NCI-H1417 treated with DMSO at 0.1 percent for 48 hours (cell line): ENCODE measurements at places on chromosomes 2 and 18.

DNA sequence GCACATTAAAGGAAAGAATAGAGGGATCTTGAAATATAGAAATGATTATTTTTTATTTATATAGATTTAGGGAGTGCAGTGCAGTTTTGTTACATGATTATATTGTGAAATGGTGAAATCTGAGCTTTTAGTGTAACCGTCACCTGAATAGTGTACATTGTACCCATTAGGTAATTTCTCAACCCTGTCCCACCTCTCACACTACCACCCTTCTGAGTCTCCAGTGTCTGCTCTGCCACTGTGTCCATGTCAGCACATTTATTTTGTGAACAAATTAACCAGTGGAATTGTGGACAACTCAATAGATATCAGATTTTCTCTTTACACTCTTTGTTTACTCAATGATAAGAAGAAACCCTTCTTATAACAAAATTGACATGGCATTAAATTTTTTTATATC is 24.2 kb downstream of the APLF start:
- no peak for DNase-seq

DNA sequence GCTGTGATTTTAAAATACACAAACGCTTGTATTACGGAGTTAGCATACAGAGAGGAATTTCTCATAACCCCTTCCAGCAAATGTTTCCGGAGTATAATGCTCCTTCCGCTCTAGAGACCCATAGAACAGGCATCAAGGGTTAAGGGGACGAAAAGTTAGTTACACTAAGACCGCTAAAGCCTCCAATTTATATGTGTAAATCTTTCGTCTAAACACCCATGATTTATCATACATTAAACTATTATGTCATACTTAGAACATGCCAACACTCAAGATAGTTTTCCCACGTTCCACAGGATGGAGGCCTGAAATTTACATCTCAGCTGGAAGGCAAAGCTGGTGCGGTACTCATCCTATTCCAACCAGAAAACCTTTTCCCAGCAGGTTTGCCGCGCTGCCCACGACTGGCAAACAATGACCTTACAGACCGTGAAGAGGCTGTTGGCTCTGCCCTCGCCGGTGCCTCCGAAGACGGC is 650 bp downstream of the ORMDL1 start:
- no peak for DNase-seq

- no peak for DNase-seq
These were observed 67.1 kb downstream of the RAB31 start for GRCh38 chr18:9775178-9775577.

DNA sequence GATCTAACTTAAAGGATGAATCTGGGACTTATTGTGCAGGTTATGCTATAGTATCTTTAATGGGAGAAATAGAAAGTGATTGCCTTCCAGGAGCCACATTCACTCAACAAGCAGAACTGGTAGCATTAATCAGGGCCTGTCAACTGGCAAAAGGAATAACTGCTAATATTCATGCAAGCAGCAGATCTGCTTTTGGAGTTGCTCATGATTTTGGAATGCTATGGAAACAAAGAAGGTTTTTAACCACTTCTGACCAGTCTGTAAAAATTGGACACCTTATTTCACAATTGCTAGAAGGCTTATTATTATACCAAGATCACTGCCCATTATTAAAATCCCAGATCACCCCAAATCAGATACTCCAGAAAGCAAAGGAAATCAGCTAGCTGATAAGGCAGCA is 200.4 kb downstream of the MREG start:
- no peak for DNase-seq

DNA sequence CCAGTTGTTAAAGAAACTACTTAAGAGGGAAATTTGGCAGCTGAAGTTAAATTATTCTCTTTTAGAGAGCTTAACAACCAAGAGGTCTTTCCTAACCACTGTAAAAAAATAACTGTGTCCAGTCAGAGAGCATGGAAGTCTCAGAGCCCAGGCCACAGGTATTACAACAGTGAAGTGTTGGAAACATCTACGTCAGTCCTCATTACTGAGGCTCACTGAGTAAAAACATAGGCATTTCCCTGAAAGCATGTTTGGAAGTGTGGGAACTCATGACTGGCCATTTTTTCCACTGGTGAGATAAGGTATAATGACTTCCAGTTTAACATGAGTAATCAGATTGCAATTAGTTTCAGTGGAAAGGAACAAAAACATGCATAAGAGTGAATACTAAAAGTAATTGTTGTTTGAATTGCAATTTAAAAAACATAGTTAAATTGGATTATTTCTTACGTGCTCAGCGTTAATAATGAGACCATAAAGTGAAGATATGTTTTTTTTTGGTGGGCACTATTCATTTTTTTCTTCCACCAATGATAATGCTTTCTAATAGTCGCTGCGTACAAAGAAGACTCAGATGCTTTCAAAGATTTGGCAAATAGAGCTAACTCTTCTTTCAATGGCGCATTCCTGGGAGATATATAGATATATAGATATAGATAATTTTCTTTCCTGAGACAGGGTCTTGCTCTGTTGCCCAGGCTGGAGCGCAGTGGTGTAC is 60.8 kb downstream of the EFEMP1 start:
- no peak for DNase-seq

DNA sequence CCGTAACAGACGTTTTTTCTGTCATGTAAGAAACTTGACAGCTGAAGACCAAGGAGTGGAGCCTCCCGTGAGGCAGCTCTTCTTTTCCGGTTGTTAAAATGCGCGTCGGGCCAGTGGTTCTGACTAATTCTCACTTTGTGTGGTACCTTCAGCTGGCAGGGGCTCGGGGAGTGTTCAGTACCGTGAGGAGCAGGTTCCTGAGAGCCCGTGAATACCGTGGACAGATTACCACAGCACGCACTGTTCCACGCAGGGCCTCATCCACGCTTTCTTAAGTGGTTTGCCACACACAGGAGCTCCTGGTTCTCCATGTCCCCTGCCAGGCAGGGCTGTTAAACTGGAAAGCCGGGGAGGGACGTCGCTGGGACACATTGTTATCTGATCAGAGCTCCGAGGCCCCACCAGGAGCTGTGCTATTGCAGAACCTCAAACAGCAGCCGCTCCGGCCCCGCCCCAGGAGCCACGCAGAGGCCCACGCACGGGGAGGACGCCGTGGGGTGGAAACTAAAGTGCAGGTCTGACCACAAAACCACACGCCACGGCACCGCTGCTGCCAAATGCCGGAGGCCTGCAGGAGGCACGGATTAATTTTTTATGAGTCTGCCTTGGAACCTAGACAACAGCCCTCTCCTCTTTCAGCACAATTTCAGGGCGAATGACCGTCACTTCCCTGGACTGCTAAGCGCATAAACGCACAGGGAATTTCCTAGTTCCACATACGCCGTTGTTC is 43.3 kb downstream of the NFATC1 start:
- no peak for DNase-seq

DNA sequence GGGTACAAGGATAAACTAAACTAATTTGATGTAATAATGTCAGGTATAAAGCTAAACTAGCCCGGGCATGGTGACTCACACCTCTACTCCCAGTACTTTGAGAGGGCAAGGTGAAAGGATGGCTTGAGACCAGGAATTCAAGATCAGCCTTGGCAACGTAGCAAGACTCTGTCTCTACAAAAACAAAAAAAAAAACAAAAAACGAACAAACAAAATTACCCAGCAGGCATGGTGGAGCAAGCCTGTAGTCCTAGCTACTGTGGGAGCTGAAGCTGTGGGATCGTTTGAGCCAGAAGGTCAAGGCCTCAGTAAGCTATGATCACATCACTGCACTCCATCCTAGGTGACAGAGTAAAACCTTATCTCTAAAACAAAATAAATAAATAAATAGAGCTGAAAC is 131.8 kb upstream of the KYNU start:
- DNase-seq: no peak

GRCh38 chr2:17961789-17962188 is 83.3 kb downstream of the KCNS3 start:
- DNase-seq: no peak

- DNase-seq: no peak
These were observed 7.3 kb upstream of the CXCR4 start for GRCh38 chr2:136125236-136125635.

GRCh38 chr2:105772362-105772761 is 27.6 kb downstream of the NCK2 start:
- no peak for DNase-seq

DNA sequence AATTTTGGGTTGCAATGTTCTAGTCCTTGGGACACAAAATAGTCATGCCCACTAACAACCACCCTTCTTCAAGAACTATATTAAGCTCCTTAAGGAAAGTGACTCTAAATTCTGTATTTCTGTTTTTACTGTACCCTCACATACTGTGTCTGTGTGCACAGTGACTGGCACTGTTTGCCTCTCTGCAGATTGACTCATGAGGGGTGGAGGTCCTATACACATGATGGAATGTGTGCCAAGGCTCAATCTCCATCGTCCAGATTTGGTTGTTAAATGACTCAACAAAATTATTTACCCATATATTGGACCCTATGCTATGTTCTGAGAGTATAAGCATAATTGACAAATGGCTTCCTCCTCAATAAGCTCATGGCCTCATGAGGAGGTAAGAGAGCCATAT is 126.6 kb upstream of the CWC22 start:
- no peak for DNase-seq

GRCh38 chr18:2223849-2224248 is 347.5 kb downstream of the METTL4 start:
- DNase-seq: no peak

DNA sequence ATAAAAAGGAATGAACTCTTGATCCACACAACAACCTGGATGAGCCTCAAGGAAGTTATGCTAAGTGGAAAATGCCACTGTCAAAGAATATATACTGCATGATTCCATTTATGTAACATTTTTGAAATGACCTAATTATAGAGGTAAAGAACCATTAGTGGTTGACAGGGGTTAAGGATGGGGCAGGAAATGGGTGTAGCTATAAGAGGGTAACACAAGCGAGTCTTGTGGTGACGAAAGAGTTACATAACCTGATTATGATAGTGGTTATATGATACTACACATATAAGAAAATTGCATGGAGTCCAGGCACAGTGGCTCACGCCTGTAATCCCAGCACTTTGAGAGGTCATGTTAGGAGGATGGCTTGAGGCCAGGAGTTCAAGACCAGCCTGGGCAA is 346.6 kb upstream of the PKDCC start:
- DNase-seq: no peak

DNA sequence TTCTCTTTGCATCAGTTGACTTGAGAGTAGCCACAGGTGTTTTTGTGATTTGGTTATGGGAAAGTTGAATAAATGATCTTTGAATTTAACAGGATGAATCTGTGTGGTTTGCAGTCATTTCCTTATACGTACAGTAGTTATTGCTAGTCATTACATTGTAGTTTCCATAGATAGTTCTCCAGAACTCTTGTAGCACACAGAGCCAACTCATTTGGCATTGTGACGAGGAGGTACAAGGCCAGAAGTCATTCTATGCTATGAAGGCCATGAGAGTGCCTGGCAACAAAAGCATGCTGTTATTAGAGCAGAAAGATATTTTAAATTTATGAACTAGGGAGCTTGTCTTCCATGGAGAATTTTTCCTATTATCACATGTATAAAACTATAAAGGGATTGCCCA is 973.0 kb upstream of the CHAC2 start:
- DNase-seq: no peak

GRCh38 chr18:73101977-73102376 is 234.2 kb upstream of the NETO1 start:
- DNase-seq: no peak

DNA sequence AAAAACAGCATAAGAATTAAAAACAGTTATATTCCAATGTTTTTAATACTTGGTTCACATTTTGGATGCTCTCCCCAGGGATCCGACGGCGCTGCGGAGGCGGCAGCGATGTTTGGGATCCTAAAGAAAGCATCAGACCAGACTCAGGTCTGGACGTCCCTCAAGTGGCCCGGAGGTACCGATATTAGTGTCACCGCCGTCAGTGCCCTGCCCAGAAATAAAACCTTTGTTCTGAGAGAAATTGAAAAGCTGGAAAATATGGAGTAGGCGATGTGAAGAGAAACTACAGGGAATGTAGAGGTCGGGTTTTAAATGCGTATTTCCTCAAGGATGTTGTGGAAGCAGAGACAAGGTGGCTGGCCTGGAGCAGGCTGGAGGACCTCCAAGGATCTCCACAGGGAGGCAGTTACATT is 683 bp upstream of the TBC1D8 start:
- no peak for DNase-seq

DNA sequence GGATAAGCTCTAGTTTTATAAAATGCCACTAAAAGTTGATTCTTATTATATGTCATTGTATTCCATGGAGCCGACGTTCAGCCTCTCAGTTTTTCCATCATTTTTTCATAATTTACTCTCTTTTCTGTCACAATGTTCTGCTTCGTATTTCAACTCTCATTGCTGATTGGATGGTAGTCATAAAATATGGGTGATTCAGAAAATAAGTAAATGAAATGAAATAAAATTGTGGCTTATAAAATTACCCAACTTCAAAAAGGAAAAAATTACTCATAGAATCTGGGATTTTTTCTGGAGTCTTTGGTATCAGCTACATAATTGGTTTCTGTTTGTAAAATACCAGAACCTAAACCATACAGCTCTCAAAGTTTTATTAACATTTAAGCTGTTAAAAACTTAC is 139.7 kb upstream of the ITGA4 start:
- no peak for DNase-seq

- no peak for DNase-seq
These were observed 50.9 kb downstream of the LRPPRC start for GRCh38 chr2:43944915-43945314.

DNA sequence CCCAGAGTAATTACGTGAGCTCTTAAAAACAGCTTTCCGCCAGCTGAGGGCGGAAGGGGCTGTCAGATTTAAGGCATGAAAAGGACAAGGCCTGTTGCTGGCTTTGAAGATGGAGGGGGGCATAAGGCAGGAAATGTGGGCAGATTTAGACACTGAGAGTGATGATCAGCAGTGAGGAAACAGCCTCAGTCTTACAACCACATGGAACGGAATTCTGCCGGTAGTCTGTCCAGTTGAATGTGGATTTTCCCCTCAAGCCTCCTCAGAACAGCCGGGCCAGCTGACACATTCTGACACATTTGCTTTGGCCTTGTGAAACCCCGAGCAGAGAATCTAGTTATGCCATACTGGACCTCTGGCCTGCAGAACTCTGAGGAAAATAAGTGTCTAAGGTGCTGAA is 16.6 kb downstream of the POLE4 start:
- no peak for DNase-seq

- peak; percentile 80 for DNase-seq
These were observed 39.2 kb upstream of the RNU4ATAC start for GRCh38 chr2:121491518-121491917.

DNA sequence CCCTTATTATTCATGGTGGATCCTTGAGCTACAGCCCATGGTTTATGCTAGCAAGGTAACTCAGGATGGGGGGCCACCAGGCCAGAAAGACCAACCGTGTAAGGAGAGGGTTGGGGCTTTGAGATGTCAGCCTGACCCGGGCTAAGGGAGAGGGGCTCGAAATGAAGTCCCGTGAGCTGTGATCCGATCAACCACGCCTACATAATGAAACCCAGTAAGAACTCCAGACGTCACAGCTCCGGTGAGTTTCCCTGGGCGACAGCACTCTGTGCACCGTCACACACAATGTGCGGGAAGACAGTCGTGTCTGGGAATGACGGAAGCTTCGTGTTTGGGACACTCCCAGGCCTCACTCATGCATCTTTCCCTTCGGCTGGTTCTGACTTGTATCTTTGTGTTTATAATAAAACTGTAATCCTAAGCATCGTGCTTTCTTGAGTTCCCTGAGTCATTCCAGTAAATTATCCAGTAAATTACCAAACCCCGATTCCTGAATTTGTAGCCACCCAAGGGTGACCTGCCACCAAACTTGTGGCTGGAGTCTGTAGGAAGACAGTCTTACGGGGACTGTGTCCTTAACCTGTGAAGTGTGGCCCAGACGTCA is 44.2 kb downstream of the CYP27C1 start:
- no peak for DNase-seq
